Heart left ventricle (tissue), 16 donors: ENCODE measurements at places on chromosomes 1 and 21. TPM values are rescaled to one million over a fixed set of nuclear protein-coding genes. Genes with fewer than 3 reads are reported as not detected.

LCE1C gene
- not detected for polyA plus RNA-seq

ERVH48-1 gene
- not detected for polyA plus RNA-seq

LRRN2 gene
- 1.7 TPM for polyA plus RNA-seq

PDXK gene
- 94.5 TPM for polyA plus RNA-seq

OLIG1 gene
- polyA plus RNA-seq, result not detected

TNN gene
- 0.08 TPM for polyA plus RNA-seq

C4BPA gene
- polyA plus RNA-seq, result not detected

DNA sequence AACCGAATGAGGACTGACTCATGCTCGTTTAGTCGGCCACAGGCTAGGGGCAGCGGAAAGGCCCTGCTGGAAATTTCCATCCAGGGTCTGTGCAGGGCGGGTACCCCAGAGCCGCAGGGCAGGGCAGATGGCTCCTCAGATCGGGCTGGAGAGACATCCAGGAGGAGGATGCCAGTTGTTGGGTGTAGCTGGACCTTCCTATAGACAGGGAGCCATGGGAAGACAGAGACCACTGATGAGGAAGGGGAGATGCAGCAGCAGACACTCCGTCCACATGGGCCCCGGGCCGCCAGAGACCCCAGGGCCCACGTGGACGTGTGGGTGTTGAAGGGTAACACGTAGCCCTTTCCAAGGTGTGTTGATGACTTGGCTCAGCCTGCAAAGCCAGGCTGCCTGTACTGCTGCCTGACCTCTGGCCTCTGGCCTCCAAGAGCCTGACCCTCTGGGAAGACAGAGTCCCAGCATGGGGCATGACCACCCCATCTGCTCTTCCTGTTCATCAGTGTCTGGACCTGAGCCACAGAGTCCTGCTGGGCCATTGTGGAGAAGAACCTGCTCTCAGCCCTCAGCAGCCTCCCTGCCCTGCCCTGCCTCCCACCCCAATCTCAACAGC, 4.8 kb downstream of the GNG4 start:
- DNase-seq, result no peak

DNA sequence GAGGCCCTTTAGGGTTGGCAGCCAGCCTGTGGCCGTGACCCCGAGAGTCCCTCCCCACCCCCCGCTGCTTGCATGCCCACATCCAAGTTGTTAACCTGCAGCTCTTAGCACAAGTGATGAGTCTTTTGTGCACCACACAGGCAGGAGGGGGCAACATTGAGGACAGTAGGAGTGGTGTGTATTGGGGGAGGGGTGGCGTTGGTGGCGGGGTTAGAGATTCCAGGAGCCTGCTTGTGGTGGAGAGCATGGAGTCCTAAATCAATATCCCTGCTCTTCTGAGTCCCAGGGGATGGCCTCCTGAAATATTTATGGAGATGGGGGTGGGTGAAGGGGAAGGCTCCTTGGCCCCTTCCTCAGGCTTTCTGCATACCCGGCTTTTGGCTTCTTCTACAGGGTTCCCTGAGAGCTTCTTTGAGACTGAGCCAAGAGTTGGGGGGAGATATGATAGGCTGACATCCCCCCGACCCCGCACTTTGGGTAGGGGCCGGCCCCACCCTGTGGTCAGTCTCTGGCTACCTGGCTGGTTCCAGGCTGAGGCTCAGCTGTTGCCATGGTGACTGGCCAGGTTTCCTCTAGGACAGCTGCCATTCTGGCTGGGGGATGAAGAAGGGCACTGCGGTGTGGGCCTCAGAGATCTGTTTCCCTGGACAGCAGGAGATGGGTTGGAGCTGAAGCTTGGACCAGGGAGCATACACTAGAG, 5.0 kb downstream of the CHRNB2 start:
- DNase-seq, result no peak

GRCh38 chr1:205538235-205538840, 33.9 kb downstream of the CDK18 start:
- no peak for DNase-seq

- DNase-seq, result no peak
These were observed 21.7 kb downstream of the RCOR3 start for GRCh38 chr1:211280910-211281309.

DNA sequence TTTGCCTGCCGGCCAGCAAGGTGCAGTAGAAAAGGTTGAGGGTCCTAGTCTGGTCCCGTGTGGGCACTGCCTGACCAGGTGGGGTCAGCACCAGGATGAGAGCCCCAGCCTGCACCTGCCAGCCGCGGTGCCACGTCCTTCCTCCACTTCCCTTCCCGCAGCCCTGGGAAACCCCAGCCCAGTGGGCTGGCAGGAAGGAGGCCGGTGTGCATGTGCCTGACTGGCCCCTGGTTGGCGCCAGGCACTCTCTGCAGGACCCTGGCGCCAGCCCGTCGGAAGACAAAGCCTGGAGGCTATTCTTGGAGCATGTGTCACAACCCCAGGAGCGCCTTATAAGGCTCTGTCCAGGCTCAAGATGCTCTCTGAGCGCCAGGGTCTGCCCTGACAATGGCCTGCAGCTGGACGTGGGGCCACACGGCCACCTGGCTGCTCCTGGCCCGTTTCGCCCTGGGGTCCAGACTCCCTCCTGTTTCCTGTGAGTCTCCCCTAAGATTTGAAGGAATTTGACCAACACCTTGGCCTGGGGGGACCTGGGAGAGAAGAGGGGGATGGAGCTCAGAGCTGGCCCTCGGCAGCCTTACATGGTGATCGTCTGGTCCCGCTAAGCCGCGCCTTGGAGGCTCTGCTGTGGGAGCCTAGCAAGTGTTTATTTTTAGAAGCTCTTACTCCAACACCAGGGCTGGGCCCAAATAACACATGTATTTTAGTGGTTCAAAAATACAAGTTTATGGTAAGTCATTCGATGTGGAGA, 31.9 kb upstream of the POFUT2 start:
- DNase-seq, result peak; percentile 85

- DNase-seq, result no peak
These were observed 51.0 kb downstream of the KCNK2 start for GRCh38 chr1:215133532-215133931.

DNA sequence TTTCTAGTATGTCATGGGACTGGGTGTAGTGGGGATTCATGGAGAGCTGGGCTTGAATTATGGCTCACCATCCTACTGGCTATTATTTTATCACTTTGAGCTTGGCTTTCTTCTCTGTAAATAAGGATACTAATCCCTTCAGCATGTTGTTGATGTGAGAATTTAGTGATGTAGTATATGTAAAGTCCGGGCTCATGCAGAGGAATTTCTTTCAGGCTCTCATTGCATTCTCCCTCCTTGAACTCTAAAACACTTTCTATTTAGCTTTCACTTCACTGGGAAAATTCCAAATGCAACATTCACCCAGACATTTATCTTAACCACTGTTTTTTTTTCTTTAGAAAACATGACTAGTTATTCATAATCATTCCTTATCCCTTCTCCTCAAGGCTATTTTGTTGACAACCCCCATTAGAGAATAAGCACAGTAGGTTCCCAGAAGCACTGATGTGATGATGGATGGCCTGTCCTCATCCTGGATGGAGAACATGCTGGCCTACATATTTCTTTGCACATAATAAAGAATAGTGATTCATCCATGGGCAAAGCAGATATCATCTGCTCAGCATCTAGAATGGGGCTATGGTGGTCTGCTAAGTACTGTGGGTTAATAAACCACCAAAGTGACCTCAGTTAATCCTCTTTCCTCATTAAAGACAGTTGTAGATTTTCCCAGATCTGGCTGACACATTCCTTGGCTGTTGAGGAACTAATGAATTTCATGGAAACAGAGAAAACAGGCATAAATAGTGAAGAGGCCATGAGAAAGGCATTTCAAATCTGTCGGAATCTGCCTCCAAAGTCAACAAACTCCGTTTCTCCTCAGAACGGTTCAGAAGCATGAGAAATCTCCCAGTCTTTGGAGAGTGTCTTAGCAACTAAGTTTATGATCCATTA, 68.0 kb upstream of the CYP2J2 start:
- peak; percentile 36 for DNase-seq

DNA sequence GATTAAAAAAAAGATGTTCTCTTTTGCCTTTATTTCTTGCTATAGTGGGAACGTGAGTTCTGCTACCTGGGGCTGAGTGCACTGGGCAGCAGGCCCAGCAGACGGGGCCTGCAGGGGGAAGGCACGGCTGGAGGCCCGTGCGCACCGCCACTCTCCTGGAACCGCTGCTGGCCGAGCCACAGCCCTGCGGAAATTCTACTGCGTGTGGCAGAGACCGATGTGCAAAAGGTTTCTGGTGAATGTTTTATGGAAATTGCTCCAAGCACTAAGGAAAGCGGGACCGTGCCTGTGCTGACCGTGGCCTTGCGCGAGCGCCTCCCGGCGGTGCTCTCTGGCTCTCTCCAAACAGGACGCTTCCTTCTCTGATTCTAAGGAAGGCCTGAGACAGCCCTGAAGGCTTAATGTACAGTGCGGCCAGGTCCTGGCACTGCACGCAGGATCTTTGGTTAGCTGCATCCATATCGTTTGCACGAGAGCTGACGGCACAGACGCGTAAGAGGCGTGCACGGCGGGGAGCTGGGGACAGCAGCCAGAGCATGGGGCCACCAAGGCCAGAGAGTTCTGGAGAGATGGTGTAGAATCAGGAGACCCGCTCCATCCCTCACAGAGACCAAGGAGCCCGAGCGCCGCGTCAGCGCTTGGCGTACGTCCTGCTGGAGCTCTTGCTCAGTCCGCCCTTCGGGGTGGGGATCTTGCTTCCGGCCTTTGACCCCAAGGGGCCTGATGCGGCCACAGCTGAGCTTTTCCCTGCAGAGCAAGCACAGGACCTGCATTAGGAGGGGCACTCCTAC, 18.7 kb upstream of the LRRC47 start:
- no peak for DNase-seq

DNA sequence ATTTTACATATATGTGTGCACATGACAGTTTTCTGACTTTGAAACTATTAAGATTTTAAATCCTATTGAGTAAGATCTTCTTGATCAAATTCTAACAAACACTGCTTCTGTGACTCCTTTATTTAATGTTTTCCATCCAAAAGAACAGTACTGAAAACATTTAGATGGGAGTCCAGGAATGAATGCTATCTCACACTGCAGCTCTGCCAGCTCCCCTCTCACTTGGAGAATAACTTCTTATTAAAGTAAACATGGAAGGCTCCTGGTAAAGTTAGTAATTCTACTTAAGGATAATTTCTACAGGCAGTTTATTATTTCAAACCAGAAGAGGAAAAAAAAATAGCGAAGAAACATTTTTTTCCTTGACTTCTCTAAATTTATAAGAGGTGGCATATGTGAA, 349.1 kb downstream of the DPYD start:
- no peak for DNase-seq
